ENCODE measurements at places on chromosomes 6 and 20.

DNA sequence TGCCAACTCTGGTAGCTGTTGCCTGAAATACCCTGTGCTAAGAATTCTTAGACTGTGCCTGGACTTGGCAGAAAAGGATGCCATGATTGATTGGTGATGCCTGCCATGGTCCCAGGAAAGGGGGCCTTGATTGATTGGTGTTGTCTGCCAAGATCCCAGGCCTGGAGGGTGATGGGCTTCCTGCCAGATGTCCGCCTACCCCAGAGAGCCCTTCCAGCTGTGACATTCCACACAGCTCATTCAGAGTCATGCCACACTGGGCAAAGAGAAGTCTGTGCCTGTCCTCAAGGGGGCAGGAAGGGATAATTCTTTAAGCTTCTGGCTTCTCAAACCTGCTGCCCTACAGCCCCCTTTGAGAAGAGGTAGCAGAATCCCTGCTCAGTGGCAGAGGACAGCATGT, 24.6 kb downstream of the RIMS4 start:
- DNase-seq, result no peak

DNA sequence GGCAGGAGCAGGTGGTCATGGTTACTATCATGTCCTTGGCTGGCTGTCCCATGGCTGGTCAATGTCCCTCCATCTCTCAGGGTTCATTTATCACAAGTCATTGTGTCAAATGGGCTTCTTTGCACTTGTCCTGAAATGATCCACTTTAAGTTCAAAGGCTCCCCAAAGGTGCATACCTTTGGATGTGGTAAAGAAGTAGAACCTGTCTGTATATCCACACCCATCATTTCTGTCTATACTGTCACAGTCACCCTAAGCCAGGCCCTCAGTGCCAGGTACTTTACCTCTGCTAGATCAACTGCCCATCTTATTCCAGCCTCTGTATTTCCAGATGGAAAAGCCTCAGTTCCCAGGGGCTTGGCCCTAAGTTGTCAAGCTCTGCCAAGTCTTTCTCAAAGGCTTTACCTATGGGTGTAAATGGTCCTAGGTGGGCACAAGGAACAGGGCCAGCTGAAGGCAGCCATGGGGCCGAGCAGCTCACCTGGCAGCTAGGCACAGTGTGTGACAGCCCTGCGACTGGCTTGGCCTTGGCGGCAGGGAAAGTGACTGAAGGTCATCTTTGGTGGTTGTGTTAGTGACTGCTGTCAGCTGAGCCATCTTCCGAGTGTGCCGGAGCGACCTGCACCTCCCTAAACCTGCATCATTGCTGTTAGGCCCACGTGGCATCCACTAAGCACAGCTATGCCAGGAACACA, 198.4 kb downstream of the SYNDIG1 start:
- DNase-seq, result no peak

DNA sequence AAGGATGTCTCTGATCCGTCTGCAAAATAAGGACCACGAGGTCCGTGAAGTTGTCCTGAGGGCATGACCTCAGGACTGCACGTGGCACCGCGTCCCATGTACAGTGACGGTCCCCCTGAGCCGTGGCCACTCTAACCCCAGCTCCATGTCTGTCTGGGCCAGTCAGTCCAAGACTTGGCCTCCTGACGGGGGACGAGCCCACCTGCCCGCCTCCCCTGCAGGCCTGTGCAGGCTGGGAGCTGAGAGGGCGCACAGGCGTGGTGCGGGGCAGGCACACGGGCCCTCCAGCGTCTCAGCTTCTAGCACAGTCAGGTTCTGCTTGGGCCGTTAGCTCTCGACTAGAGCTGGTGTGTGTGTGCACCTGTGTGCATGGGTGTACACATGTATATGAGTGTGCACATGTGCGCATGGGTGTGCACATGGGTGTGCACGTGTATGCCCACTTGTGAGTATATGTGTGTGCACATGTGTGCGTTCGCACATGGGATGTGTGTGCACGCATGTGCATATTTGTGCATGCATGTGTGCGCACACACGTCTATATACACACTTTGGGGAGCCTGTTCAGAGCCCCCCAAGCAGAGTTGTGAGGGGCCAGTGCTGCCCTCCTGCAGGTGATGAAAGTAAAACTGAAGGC, 307.0 kb downstream of the TAF4 start:
- DNase-seq, result no peak

- DNase-seq, result no peak
Measured at GRCh38 chr6:145798530-145798929, 16.1 kb downstream of the FBXO30 start.

DNA sequence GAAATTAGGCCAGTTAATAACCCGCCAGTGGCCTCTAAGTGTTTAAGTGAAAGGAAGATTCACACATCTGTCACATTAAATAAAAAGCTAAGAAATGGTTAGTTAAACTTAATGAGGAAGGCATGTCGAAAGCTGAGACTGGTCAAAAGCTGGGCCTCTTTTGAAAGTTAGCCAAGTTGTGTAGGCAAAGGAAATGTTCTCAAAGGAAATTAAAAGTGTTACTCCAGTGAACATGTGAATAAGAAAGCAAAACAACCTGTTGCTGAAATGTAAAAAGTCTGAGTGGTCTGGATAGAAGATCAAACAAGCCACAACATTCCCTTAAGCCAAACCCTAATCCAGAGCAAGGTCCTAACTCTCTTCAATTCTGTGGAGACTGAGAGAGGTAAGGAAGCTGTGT, 10.9 kb upstream of the MTRF1L start:
- DNase-seq, result no peak

DNA sequence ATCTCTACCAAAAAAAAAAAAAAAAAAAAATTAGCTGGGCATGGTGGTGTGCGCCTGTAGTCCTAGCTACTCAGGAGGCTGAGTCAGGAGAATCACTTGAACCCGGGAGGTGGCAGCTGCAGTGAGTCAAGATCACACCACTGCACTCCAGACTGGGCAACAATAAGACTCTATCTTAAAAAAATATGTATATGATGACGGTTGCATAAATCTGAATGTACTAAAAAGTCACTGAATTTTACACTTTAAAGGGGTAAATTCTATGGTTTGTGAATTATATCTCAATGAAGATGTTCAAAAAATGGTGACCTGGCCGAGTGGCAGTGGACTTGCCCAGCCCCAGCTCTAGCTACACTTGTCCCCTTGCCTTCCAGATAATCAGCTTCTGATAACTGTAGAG, 10.4 kb upstream of the ABCC10 start:
- no peak for DNase-seq

DNA sequence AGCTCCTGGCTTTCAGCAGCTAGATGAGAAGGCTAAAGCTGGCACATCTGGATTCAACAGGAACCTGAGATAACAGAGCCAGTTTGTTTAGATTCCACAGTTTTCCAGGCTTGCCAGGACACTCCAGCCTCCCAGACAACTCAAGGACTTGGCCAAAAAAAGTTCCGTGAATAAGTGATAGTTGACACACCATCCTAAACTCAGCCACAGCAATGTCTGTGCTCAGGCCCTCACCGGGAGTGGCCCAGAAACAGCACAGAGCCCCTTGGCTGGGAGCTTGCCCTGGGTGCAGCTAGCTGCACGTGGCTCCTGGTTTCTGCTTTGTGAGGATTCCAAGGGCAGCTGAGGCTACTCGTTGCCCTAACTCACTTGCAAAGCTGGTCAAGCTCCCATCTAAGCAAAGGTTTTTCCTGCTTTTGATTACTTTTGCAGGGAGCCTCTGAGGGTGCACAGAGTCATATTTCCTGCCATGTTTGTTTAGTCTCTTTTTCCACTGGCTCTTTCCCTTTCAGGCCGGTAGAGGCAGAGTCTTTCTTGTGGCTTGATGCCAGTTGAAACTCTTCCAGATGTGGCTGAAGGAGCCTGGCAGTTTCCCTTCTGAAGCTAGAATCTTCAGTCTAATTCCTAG, 118.3 kb upstream of the ECI2 start:
- DNase-seq, result peak; percentile 7

GRCh38 chr20:61203320-61203719, 48.7 kb upstream of the CDH4 start:
- DNase-seq, result no peak

GRCh38 chr6:159434410-159434809, 258.6 kb downstream of the SOD2 start:
- DNase-seq, result peak; percentile 1

DNA sequence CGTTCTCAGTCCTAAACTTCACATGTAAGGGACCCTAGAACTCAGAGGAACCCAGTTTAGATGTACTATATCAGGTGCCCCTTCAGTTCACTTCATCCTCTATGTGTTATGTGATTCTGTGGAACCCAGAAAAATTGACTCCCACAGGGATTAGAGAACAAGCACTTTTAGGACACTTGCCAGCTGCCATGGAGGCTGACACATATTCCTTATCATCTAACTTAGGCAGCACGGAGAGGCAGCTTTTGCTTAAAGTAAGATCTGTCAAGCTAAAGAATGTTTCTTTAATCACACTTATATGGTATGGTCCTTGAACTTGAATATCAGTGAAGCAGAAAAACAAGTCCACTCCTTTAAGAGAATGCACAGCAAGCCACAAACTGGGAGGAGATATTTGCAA, 701.5 kb upstream of the ID4 start:
- DNase-seq, result no peak

DNA sequence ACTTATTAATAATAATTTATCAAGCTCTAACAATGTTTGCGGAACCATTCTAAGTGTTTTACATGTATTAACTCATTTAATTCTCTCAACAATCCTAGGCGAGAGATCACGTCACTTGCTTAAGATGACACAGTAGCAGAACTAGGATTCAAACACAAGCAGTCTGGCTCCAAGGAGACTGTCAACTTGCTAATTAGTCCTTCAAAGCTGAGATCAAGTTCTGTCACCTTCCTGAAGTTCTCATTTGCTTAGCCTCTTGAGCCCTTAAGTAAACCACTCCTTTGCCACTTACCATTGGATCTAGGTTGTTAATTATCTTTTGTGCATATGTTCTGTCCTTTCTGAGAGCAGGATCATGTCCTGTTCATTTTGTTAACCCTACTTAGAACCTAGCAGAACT, 14.1 kb downstream of the FKBP5 start:
- no peak for DNase-seq

- DNase-seq, result no peak
Measured at GRCh38 chr6:34696189-34696738, 303 bp downstream of the ILRUN start.

DNA sequence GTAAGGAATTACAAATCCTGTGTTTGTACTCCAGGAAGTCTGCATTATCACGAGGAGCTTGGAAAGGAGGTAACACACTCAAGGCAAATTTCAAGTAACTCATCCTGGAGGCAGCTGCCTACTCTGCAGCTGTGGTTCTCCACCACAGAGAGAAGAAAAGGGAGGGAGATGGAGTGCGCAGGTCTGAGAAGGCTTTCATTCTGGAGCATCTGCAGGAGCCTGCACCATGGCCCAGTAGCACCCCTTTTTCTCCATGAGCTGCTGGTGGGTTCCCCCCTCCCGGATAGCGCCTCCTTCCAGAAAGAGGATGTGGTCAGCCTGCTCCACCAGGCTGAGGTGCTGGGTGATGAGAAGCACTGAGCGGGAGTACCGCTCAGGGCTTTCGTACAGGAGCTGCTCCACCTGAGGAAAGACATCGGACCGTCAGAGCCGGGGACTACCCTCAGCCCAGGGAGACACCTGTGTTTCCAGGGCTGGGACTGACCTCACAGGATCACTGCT, 1.6 kb upstream of the PSMB8 start:
- DNase-seq, result no peak

GRCh38 chr6:6547110-6547879, 41.2 kb upstream of the LY86 start:
- DNase-seq, result peak; percentile 85

DNA sequence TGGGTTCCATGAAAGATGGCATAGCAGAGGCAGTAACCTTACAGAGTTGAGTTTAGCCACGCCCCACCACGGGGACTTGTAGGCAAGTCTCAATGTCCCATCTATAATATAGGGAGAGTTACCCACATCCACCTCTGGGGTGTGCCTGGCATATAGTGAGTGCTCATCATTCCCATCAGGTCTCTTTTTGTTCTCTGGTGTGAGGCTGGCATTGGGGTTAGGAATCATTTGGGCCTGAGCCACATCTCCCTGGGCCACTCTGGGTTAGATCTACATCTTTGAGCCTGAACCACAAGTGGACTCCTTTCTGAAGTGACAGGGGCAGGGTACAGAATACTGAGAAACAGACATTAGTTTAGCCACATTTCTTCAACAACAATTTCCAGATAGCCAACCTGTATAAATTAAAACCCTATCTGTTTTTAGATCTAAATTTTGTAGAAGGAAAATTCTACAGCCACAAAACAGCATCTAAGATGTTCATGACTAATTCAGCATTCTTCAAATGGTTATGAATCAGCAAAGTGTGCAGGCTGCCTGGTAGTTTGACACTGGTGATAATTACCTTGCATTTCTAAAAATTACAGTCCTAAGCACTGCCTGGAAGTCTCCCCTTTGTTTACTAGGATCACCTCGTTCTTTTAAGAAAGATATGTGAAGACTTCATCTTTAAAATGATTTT, 20.1 kb downstream of the RNF24 start:
- no peak for DNase-seq

GRCh38 chr6:12353731-12354130, 63.6 kb downstream of the EDN1 start:
- no peak for DNase-seq

GRCh38 chr20:1934721-1935573, 39.7 kb downstream of the SIRPA start:
- DNase-seq, result no peak

DNA sequence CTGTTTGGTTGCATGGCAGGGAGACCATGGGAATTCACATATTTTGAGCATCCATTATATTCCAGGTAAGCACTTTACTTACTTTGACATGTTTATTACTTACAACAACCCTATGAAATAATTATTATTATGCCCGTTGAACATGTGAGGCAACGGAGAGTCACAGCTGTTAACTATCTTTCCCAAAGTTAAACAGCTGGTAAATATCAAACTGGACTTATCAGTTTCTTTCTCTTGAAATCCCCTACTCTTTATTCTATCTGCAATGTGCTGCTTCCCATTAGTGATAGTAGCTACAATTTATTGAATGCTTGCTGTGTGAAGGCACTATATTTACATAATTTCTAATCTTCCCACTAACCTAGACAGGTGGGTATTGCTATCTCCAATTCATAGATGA, 847.7 kb upstream of the MAP3K7 start:
- DNase-seq, result no peak

DNA sequence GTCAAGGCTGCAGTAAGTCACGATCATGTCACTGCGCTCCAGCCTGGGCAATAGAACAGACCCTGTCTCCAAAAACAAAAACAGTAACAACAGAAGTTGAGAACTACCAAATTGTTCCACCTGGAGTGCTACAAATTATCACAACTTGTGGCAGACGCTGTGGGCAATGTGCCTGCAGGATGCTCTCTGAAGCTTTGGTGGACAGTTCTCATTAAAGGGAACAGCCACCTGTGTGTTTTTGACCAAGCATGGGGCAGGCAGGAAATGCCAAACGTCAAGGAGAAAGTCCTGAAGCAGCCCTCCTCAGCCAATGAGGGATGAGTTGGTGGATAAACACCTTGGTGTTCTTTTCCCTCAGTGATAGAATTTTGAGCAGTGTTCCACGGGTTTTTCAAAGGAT, 15.8 kb downstream of the COX4I2 start:
- DNase-seq, result no peak

GRCh38 chr6:139839506-139840156, 465.2 kb upstream of the CITED2 start:
- DNase-seq, result peak; percentile 26

GRCh38 chr6:75397656-75398465, 95.7 kb downstream of the FILIP1 start:
- no peak for DNase-seq

Data from putamen (tissue), 1 donor.